Iris pigment epithelial cell (primary cell): ENCODE measurements at places on chromosomes 11 and 22.

GRCh38 chr22:50192436-50193204, 6.9 kb downstream of the TRABD start:
- no peak for DNase-seq

- peak; percentile 26 for DNase-seq
These were observed 111.3 kb downstream of the PLEKHA7 start for GRCh38 chr11:16902781-16903378.

DNA sequence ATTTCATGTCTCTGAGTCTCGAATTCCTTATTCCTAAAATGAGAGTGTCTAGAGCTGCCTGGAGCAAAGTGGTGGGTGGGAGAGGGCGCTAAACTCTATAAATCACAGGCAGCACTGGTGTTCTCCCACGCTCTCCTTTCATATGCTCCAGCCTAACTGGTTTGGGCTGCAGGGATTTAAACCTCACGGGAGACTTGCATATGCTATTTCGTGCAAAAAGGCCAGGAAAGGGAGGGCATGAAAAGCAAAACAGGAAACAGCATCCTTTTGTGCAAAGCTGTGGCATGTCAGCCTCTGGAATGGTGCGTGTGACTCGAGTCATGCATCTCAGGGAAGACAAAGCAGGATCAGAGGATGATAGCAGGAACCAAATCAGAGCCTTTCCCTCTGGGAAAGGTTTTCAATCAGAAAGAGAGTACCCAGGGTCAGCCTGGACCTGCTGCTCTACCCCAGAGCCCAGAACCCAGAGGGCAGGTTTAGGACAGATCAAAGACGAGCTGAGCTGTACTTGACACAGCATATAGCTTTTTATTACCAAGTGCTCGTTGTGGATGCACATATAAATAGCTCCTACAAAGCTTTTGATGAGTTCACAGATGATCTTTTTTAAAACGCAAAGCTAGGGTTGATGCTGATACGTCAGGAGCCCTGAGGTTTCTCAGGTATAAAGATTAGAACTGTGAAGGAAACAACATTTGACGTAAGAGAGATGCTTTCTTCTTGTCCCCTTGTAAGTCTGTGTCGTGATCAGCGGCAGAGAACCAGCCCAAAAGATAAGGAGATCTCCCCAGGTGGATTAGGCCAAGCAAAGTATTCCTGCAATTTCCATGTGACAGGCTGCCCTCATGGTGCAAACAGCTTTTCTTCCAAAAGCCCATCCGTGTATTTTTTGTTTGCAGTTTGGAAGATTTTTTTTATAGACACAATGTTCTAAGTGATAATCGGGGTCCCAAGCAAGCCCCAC, 46.2 kb upstream of the YWHAH start:
- DNase-seq, result no peak

DNA sequence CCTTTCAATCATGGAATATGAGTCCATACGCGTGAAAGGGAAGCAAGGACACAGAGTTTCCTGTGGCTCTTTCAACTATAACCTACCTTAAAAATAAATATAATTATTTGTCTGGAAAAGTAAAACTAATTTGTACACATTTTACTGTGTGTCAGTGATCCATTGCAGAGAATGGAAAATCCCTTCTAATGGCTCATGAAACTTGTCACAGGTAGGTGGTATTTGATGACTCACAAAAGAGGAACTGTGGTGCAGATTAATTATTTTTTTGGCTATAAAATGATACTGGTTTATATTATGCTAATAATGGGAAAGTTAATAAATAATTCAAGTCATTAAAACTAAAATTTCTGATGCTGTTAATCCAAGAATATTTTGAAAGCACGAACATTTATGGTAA, 792.2 kb downstream of the METTL15 start:
- DNase-seq, result no peak

DNA sequence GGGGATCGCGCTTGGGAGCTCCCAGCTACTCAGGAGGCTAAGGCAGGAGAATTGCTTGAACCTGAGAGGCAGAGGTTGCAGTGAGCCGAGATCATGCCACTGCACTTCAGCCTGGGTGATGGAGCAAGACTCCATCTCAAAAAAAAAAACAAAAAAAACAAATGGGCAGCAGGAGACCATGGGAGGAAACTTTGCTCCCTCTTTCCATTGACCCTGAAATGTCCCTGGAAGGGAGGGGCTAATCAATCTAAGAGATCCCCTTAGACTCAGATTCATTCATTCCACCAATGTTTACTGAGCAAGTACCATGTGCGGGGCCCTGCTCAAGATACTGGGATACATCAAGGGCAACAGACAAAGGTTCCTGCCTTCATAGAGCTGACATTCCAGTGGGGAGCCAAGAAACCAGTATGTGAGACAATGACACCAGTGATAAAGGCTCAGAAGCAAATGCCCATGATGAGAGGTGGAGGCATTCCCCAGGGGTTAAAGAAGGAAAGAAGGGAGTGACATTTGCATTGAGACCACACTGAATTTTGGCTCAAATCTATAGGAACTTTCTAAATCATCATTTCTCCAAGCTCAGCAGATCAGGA, 37.7 kb upstream of the TFIP11 start:
- DNase-seq, result no peak
